Natural killer cell (primary cell): ENCODE measurements at places on chromosomes 7 and 10.

GRCh38 chr7:118028226-118028625, 155.0 kb upstream of the CTTNBP2 start:
- H3K4me3 ChIP-seq = no peak overlapping the region
- DNase-seq = no peak
- no peaks in the 10 kb centered on the region for H3K36me3 ChIP-seq
- no peak overlapping the region for H3K27ac ChIP-seq
- no peaks in the 10 kb centered on the region for H3K4me1 ChIP-seq
- H3K27me3 ChIP-seq = no peaks in the 10 kb centered on the region

DNA sequence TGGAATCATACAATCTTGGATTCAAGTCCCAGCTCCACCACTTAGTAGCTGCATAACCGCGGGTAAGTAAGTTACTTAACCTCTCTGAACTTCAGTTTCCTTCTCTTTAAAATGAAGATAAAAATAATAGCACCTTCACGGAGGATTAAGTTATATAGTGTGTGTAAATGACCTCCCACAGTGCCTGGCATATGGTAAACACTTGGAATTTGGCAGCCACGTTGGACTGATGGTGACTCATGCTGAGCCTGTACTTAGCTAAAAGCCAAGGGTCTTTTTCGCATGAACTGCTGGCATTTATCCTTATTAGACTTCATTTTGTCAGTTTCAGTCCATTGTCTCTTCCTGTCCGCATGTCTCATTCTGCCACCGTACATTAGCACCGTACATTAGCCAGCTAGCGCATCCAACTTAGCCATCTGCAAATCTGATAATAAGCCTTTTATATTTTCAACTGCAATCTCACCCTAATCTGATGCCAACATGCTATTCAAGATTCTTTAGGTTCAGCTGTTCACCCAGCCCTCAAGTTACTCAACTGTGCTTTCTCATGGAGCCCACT, 11.2 kb downstream of the SLC13A4 start:
- no peaks in the 10 kb centered on the region for H3K36me3 ChIP-seq
- no peaks in the 10 kb centered on the region for H3K27me3 ChIP-seq
- no peak overlapping the region for H3K27ac ChIP-seq
- H3K4me3 ChIP-seq = no peak overlapping the region
- no peaks in the 10 kb centered on the region for H3K4me1 ChIP-seq

GRCh38 chr7:98872328-98872924, 2.6 kb upstream of the TMEM130 start:
- no peaks in the 10 kb centered on the region for H3K36me3 ChIP-seq
- no peak overlapping the region for H3K4me3 ChIP-seq
- peak; percentile 61 for DNase-seq
- no peak overlapping the region for H3K27ac ChIP-seq

DNA sequence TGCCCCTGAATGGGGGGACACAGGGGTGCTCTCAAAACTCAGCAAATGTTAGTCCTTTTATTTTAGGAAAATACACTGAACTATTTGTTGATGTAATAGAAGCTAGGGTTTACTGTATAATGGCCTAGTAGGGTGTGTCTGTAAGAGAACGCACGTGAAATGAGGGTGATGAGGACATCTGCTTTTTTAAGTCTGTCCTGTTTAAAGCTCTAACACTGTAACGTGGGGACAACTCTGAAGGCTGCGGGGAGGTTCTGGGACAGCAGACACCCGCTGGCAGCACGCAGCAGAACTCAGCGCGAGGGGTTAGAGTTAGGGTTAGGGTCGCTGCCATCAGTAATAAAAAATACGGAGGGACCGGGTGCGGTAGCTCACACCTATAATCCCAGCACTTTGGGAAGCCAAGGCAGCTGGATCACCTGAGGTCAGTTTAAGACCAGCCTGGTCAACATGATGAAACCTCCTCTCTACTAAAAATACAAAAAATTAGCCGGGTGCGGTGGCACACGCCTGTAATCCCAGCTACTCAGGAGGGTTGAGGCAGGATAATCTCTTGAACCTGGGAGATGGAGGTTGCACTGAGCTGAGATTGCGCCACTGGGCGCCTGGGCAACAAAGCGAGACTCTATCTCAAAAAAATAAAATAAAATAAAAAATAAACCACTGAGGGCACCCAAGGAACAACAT, 98.0 kb downstream of the CTBP2 start:
- DNase-seq = no peak
- H3K36me3 ChIP-seq = no peaks in the 10 kb centered on the region
- no peak overlapping the region for H3K27ac ChIP-seq
- H3K4me3 ChIP-seq = no peak overlapping the region

DNA sequence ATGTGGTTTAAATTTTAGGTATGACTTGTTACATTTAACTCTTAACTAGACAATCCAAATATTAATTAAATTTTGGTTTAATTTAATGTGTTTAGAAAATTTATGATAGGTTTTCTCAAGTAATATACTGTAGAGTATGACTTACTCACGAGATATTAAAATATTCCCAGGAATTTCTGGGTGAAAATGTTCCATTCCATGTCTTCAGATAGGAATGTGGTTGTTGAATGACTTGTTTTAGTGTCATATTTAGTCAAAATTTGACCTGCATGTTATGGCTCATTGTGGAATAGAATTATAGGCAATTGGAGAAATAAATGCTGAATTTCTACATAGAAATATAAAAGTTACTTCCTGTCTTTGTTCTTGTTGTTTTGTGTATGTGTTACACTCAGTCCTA, 46.7 kb downstream of the SHOC2 start:
- no peak overlapping the region for H3K4me3 ChIP-seq
- DNase-seq = no peak
- no peaks in the 10 kb centered on the region for H3K27me3 ChIP-seq

- no peaks in the 10 kb centered on the region for H3K27me3 ChIP-seq
- H3K4me1 ChIP-seq = peaks cover 29% of the 10 kb centered on the region
- H3K4me3 ChIP-seq = no peak overlapping the region
Measured at GRCh38 chr10:95286707-95287106, 4.1 kb downstream of the PDLIM1 start.

DNA sequence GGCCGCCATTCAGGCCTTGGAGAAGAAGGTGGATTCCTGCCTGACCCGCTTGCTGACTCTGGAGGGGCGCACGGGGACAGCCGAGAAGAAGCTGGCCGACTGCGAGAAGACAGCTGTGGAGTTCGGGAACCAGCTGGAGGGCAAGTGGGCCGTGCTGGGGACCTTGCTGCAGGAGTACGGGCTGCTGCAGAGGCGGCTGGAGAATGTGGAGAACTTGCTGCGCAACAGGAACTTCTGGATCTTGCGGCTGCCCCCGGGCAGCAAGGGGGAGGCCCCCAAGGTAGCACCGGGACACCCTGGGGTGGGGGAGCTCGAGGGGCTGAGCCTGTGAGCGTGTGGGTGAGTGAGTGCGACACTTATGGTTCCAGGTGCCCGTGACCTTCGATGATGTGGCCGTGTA, 4.5 kb downstream of the ZNF783 start:
- no peak overlapping the region for H3K27ac ChIP-seq
- H3K4me1 ChIP-seq = peaks cover 13% of the 10 kb centered on the region
- no peak for DNase-seq
- H3K4me3 ChIP-seq = no peak overlapping the region
- H3K27me3 ChIP-seq = no peaks in the 10 kb centered on the region
- peaks cover 36% of the 10 kb centered on the region for H3K36me3 ChIP-seq

GRCh38 chr10:106652279-106652678, 512.2 kb downstream of the SORCS1 start:
- DNase-seq = no peak
- H3K27ac ChIP-seq = no peak overlapping the region
- H3K27me3 ChIP-seq = no peaks in the 10 kb centered on the region
- H3K36me3 ChIP-seq = no peaks in the 10 kb centered on the region

DNA sequence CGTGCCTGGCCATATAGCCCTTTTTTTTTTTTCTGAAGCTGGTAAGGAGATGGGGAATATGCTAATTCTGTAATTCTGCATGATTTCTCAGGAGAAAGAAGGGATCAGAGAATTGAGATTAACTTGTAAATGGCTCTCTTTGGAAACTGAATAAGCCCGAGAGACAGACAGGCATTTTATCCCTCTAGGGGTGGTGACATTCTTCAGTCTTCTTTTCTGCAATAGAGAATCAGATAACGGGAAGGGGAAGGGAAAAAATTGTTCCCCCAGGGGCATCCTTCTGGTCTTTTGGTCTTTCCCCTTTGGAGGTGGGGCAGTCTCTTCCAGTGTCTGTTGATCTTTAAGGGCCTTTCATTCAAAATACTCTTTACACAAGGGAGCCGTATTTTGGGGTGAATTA, 34.2 kb downstream of the HK1 start:
- no peak for DNase-seq
- H3K4me1 ChIP-seq = peaks cover 5% of the 10 kb centered on the region
- H3K4me3 ChIP-seq = no peak overlapping the region
- H3K36me3 ChIP-seq = no peaks in the 10 kb centered on the region
- no peak overlapping the region for H3K27ac ChIP-seq

GRCh38 chr7:154592388-154592787, 410.5 kb downstream of the PAXIP1 start:
- H3K27me3 ChIP-seq = no peaks in the 10 kb centered on the region
- H3K36me3 ChIP-seq = no peaks in the 10 kb centered on the region
- no peaks in the 10 kb centered on the region for H3K4me1 ChIP-seq

GRCh38 chr7:100893318-100893895, 2.3 kb downstream of the ACHE start:
- no peak for DNase-seq
- H3K4me1 ChIP-seq = peaks cover 46% of the 10 kb centered on the region
- peaks cover 28% of the 10 kb centered on the region for H3K27me3 ChIP-seq
- no peak overlapping the region for H3K27ac ChIP-seq
- H3K4me3 ChIP-seq = no peak overlapping the region
- H3K36me3 ChIP-seq = no peaks in the 10 kb centered on the region

DNA sequence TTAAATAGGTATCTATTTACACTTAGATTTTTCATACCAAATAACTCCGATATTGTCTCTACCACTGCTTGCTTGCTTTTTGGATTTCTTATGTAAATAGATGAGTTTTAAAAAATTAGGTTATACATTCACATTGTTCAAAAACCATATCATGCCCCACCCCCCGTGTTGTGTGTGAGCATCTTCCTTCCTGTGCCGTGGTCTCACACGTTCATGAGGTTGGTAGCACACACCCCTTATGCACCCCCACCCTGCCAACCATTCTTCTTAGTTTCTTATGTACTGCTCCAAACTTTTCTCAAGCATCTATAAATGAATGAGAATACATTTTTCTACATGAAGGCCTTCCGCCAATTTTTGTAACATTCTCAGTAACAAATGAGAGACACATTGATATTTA, 115.6 kb downstream of the FANK1 start:
- H3K27me3 ChIP-seq = no peaks in the 10 kb centered on the region
- DNase-seq = peak; percentile 45
- H3K4me1 ChIP-seq = peaks cover 20% of the 10 kb centered on the region
- H3K27ac ChIP-seq = peak overlapping the region; percentile 76
- H3K4me3 ChIP-seq = no peak overlapping the region

DNA sequence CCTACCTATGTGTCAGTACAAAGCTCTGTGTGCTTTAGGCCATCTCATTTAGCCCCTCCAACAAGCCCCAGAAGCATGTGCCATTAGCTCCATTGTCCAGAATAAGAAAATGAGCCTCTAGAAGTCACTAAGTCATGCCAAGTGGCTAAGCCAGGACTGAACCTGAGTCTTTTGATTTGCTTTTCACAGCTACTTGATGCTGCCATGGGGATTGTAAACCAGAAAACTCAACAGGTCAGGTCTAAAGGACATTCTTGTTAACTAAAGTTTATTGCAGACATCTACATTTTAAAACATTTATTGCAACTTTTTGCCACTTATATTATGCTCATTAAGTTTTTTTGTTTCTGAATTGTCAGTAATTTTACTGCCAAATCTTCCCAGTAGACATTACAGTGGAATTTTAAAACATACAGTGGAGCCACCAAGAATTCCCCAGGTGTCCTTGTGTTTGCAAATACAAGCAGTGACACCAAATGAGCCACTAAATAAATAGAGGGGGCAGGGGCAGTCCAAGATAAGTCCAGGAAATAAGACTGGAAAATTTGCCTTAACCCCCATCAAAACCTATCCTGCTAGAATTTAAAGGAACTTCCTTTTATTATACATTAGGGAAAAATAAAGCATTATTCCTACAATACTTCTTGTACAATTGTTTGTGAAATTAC, 115.9 kb downstream of the RAPGEF5 start:
- H3K4me3 ChIP-seq = no peak overlapping the region
- no peaks in the 10 kb centered on the region for H3K4me1 ChIP-seq

DNA sequence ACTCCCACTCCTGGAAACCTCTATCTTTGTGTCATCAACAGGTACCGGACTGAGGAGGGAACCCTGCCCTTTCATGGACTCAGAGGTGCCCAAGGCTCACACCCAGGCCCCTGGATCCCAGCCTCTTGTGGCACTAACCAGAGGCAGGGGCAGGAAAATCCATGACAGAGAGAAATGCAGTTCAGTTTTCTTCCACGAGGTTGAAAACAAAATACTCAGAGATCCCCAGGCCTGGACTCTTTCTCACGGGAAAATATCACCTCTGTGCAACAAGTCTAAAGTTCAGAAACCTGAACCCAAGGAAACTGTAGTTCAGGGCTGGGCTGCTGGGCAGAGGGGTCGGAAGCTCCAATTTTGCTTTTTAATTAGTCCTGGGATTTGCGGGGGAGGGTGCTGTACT, 21.4 kb upstream of the OPN4 start:
- H3K27ac ChIP-seq = no peak overlapping the region
- H3K4me3 ChIP-seq = no peak overlapping the region
- H3K4me1 ChIP-seq = no peaks in the 10 kb centered on the region
- no peak for DNase-seq
- peaks cover 12% of the 10 kb centered on the region for H3K27me3 ChIP-seq
- H3K36me3 ChIP-seq = no peaks in the 10 kb centered on the region

GRCh38 chr10:103069453-103070331, 123.4 kb downstream of the NT5C2 start:
- no peak overlapping the region for H3K4me3 ChIP-seq
- H3K4me1 ChIP-seq = peaks cover 25% of the 10 kb centered on the region
- peak overlapping the region; percentile 9 for H3K27ac ChIP-seq
- no peaks in the 10 kb centered on the region for H3K27me3 ChIP-seq

- no peaks in the 10 kb centered on the region for H3K4me1 ChIP-seq
- H3K36me3 ChIP-seq = no peaks in the 10 kb centered on the region
- no peak for DNase-seq
- H3K27ac ChIP-seq = no peak overlapping the region
Measured at GRCh38 chr10:118557946-118558345, 37.5 kb downstream of the PRLHR start.

GRCh38 chr10:3808689-3809199, 23.7 kb upstream of the KLF6 start:
- H3K4me1 ChIP-seq = peaks cover 74% of the 10 kb centered on the region
- no peak overlapping the region for H3K4me3 ChIP-seq
- H3K27me3 ChIP-seq = no peaks in the 10 kb centered on the region

GRCh38 chr7:142566271-142566670, 183.0 kb upstream of the PRSS1 start:
- no peaks in the 10 kb centered on the region for H3K36me3 ChIP-seq
- no peak overlapping the region for H3K4me3 ChIP-seq
- no peak overlapping the region for H3K27ac ChIP-seq
- no peak for DNase-seq
